Activated T-cell treated with anti-CD3 and anti-CD28 coated beads, Interleukin-2, amount 50 U/mL, for 24 hours (primary cell): ENCODE measurements at places on chromosomes 2 and 18.

DNA sequence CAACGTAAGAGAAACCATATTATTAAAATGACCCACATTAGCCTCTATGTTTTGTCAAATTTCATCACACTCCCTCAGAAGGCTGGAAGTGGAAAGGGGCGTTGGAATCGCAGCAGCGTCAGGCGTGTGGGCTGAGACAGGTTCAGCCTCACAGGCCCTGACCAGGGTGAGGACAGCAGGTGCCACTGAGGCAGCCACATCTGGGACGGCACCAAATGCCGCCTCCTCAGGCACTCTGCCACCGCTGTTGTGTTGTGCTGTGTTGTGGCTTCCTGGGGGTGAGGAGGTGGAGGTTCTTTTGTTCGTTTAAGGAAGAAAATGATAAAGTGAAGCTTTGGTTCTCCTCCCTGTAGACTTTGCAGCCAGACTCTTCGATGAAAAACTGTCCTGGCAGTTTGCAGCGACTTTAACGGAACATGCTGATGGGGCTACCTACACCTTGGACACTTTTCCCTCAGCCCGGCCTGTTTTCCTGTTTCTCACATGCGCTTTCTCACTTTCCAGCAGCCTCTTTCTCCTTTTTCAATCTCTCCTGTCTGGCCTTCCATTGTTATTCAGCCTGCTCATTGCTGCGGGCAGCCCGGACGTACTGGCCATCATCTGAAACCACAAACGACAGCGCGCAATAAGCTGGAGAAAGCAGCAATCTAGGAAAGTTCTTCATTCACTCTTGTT is 44.9 kb upstream of the SALL3 start:
- H3K4me3 ChIP-seq = no peak overlapping the region
- no peak for DNase-seq
- H3K27me3 ChIP-seq = peaks cover 26% of the 10 kb centered on the region
- no peaks in the 10 kb centered on the region for H3K36me3 ChIP-seq
- peaks cover 9% of the 10 kb centered on the region for H3K4me1 ChIP-seq
- no peak overlapping the region for H3K27ac ChIP-seq

DNA sequence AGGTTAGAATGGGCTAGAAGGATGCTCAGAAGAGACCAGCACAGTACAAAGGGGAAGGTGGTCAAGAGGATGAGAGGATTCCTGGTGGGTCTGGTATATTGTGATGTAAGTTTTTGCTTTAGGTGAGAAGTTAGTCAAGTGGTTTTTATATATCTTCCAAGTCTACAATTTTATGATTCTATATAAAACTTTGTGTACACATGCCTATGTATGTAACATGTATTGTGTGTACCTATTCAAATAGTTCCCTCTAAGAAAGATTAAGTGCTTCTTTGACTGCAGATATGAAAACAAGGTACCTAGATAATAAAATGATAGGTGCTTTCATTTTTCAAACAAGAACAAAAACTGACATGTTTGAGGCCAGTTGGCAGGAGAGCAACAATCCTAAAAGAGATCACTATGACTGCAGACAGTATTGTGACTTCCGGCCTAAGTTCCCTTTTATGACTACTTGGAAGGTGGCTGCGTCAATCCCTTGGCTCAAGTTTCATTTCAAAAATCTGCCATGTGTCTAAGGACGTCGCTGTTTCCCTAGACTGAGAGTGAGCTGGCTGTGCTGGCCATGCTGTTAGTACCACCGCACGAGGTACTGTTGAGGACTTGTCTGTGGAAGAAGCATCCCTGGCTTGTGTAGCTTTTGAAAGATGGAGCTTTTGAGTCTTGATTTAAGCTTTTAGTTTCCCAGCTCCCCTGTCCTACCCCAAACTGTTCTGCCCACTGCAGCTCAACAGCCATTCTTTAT is 123.1 kb downstream of the PRPF40A start:
- DNase-seq = no peak
- no peaks in the 10 kb centered on the region for H3K36me3 ChIP-seq
- no peak overlapping the region for H3K27ac ChIP-seq
- H3K4me1 ChIP-seq = peaks cover 10% of the 10 kb centered on the region

GRCh38 chr2:201574766-201575165 is 68.5 kb downstream of the TMEM237 start:
- no peaks in the 10 kb centered on the region for H3K36me3 ChIP-seq
- no peak overlapping the region for H3K4me3 ChIP-seq
- peaks cover 4% of the 10 kb centered on the region for H3K4me1 ChIP-seq
- DNase-seq = no peak

DNA sequence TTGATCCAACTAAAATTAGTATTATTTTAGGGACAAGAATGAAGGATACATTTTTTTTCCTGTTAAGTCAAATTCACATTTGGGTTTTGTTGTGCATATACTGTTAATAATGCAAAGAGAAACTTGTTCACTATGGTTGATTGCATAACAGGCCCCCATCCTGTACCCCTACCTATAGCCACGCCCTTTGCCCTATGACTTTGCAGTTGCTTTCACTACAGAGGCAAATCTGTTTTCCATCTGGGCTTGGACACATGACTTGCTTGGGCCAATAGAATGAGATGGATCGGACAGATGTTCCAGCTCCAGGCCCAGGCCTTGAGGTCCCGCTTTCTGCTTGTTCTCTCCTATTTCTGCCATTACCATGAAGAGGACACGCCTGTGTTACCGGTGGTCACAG is 278.5 kb upstream of the HNRNPA3 start:
- peaks cover 28% of the 10 kb centered on the region for H3K4me1 ChIP-seq
- no peak overlapping the region for H3K4me3 ChIP-seq
- no peak for DNase-seq
- peaks cover 12% of the 10 kb centered on the region for H3K27me3 ChIP-seq
- no peaks in the 10 kb centered on the region for H3K36me3 ChIP-seq

DNA sequence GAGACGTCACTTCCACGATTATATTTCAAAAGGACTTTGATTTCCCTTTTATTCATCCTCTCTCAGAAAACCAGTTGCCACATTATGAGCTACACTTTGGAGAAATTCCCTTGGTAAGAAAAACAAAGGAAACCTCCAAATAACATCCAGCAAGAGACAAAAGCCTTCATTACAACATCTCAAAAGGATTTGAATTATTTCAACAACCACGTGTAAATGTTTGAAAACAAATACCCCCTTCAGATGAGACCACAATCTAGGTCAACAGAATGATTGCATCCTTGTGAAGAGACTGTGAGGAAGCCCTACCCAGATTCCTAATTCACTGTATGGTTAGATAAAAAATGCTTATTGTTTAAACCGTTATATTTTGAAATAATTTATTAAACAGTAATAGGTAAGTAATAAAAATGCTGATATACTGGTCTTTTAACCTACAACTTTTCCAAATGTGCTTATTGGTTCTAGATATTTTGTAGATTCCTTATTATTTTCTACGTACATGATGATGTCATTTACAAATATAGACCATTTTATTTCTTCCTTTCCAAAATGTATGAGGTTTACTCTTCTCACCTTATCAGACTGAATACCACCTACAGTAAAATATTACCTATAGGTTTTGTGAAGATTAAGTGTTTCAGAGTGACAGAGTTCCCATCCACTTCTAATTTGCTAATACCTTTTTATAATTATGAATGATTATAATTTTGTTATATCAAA is 922.7 kb upstream of the CHAC2 start:
- H3K27ac ChIP-seq = no peak overlapping the region
- H3K27me3 ChIP-seq = no peaks in the 10 kb centered on the region
- no peaks in the 10 kb centered on the region for H3K36me3 ChIP-seq
- H3K4me1 ChIP-seq = no peaks in the 10 kb centered on the region

DNA sequence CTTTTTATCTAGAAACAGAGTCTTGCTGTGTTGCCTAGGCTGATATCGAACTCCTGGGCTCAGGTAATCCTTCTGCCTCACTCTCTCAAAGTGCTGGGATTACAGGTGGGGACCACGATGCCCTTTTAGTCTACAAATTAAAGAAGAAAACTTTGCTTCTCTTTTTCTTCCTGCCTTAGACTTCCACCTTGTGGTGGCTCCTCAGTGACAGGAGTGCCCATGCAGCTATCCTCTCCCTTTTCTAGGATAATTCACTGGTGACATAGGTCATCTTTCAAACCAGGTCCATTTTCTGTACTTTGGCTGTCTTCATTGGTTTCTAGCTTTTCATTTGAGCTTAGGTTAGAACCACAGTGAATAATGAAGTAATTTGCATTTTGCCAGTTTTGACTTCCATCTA is 13.6 kb downstream of the DCAF17 start:
- no peak overlapping the region for H3K27ac ChIP-seq
- no peaks in the 10 kb centered on the region for H3K27me3 ChIP-seq
- H3K36me3 ChIP-seq = peaks cover 84% of the 10 kb centered on the region
- no peak for DNase-seq
- H3K4me3 ChIP-seq = no peak overlapping the region

DNA sequence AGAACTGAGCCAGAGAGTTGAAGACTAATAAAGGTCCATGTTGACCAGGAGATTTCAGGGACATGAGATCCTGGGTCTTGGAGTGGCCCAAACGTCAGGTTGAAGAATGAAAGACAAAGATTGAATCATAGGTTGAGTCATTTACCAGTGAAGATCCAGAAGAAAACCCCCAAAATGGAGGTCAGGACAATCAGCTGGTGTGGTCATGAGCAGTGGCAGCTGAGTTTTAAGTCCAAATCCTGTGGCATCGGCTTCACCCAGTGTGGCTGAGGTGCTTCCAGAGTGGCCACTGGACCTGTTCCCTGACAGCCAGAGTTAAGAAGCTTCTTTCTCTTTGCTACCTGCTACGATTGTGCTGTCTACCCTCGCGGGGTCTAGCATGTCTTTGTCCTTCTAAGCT is 234.0 kb downstream of the BCL2 start:
- no peaks in the 10 kb centered on the region for H3K27me3 ChIP-seq
- peaks cover 8% of the 10 kb centered on the region for H3K4me1 ChIP-seq
- no peak overlapping the region for H3K27ac ChIP-seq
- no peak overlapping the region for H3K4me3 ChIP-seq

DNA sequence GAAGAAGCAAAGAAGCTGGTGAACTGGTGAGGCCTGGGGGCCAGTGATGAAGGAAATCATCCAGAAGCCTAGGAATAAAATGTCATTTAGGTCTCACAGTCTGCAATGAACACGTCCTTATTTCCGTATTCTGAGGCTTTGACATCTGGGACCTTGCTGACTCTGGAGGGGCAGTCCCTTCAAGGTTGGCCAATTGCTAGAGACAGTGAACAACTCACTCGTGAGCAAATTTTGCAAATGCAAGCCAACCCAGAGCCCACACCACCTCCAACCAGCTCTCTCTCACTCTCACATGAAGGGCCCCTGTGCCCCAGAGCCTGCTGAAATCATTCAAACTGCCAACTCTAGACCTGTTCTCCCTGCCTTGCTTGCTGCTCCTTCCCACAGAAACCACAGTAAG is 279.1 kb upstream of the LYPD1 start:
- H3K27me3 ChIP-seq = no peaks in the 10 kb centered on the region
- DNase-seq = no peak
- no peak overlapping the region for H3K4me3 ChIP-seq
- H3K36me3 ChIP-seq = no peaks in the 10 kb centered on the region
- no peaks in the 10 kb centered on the region for H3K4me1 ChIP-seq
- H3K27ac ChIP-seq = no peak overlapping the region
